ENCODE measurements at places on chromosomes 3 and 15.

DNA sequence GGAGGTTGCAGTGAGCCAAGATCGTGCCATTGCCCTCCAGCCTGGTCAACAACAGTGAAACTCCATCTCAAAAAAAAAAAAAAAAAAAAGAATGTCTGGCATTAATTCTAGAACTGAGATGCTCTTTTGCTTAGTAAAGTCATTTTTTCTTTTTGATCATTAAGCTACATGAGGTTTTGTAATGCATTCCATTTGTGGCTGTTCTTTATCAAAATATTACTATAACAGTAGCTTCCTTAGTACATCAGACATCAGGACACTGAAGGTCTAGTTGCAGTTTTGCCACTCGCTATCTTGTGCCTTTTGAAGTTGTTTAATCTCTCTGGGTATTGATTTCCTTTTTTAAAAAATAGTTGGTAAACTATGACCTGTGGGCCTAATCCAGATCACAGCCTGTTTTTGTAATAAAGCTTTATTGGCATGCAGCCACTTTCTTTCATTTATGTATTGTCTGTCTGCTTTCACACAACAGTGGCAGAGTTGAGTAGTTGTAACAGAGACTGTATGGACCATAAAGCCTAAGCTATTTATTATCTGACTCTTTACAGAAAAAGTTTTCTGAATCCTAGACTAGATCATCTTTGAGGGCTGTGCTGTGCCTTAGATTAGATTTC is 76.6 kb downstream of the SLC25A26 start:
- no peak for DNase-seq

- no peak for DNase-seq
Observed at GRCh38 chr3:192186045-192186444, 541.3 kb downstream of the FGF12 start.

- DNase-seq = no peak
Observed at GRCh38 chr3:52552089-52552488, 15.7 kb downstream of the UQCC5 start.

DNA sequence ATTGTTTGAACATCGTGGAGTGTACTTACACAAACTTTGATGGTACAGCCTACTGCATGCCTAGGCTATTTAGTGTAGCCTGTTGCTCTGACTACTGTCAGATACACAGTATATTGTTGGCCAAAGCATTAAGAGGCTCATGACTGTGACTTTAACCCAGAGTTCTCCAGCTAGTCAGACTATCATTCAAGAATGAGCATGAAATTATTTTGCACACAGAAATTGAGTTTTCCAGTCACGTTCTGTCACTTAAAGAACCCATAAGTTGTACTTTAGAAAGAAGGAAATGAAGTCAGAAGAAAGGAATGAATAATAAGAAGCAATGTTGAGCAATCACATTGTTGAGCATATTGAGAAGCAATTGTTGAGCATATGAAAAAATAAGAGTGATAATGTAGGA is 37.6 kb upstream of the SLC22A13 start:
- DNase-seq = no peak

DNA sequence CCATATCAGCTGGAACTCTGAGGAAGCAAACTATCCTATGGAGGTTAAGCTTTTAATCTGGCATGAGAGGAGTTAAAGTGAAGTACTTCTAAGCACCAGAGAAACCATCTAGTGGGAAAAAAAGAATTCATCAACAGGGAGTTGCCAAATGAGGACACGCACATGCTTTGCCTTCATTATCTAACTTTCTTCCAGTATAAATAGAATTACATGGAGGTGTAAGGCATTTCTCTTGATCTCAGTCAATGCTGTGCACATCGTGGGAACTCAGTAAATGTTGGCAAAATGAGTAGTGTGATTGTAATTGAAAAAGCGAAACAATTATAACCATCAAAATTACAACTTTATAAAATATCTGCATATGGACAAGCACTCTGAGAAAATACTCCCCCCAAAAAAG is 8.0 kb upstream of the GSK3B start:
- peak; percentile 31 for DNase-seq

- DNase-seq = peak; percentile 18
Observed at GRCh38 chr15:77986891-77987764, 90.4 kb downstream of the TBC1D2B start.

GRCh38 chr15:70281811-70282307 is 184.1 kb upstream of the TLE3 start:
- DNase-seq = peak; percentile 26

GRCh38 chr3:60188803-60189202 is 1062.4 kb downstream of the FHIT start:
- no peak for DNase-seq

GRCh38 chr3:125552401-125552800 is 32.4 kb upstream of the SNX4 start:
- DNase-seq = no peak

- DNase-seq = no peak
Observed at GRCh38 chr3:5198986-5199731, 11.7 kb downstream of the EDEM1 start.

DNA sequence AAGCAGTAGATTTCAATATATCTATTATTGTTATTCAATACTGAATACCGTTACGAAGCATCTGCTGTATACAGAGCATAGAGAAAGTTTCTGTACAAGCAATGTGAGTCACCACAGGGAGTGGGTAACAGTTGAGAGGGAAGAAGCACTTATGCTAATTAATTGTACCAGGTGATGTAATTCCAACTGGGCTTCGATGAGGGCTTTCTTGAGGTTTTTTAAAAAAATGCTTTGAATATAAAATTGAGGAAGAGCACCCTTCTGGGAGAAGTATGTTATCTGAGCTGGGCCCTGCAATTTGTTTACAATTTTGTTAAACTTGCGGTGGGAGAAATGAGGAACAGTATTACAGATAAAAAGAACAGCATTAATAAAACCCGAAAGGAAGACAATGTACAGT is 197.9 kb downstream of the TPRG1 start:
- peak; percentile 6 for DNase-seq

GRCh38 chr15:29805043-29805707 is 17.1 kb downstream of the TJP1 start:
- no peak for DNase-seq

- peak; percentile 41 for DNase-seq
Observed at GRCh38 chr3:9951962-9952805, at the start of gene PRRT3. Gene PRRT3, minus strand, starts transcription at chr3:9952408. Its CDS starts 2,293 bp downstream, at chr3:9950115.

DNA sequence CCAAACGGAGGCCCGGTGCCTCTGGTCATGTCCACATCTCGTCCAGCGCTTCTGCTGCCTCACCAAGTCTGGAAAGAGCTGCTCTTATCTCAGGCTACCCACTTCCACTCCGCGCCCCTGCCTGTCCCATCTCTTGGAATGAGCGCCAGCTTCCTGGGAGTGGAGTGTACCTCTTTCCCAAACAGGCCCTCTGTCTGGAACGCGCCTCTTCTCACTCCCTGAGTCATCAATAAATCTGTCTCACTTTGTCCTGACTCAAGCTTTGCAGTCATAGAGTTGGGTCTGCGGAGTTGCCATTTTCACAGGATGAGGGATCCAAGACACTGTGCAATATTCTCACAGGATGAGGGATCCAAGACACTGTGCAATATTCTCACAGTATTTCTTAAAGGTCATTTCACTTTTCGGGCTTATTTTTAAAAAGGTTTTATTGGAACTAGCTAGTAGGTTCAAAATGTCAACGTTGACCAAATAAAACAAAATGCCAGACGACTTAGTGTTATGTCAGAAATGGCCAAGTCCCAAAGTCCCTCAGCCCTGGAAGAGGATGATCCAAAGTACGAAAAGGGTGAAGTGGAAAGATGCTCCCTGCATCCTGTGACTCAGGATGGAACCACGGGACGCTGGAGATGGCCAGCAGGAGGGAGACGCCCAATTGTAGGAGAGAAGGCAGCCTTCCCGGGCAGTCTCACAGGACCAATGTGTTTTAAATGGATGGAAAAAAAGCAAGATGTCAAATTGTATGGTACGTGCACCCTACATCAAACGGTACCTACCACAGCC is 81.1 kb downstream of the CHSY1 start:
- no peak for DNase-seq

DNA sequence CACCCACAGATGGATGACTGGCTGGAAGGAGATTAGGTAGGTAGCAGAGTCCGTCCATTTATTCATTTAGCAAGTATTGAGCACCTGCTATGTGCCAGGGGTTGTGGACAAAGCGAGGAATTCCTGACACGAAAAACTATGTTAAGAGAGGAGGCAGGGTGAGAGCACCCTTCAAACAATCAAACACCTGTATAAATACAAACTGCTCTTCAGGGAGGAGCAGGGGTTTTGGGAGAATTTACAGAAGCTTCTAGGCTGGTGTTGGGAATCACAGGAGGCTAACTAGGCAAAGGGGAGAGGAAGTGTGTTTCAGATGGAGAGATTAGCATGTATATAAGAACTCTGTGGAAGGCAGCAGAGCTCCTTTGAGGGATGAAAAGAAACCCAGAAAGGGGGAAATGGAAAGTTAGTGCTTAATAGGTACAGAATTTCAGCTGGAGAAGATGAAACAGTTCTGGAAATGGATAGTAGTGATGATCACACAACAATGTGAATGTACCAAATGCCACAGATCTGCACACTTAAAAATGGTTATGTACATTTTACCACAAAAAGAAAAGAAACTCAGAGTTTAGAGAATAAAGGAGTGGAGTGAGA is 805 bp upstream of the SEC22C start:
- DNase-seq = no peak

GRCh38 chr15:31357148-31357547 is 30.5 kb downstream of the KLF13 start:
- DNase-seq = no peak

All from NCI-H2171 treated with DMSO at 0.1 percent for 48 hours (cell line).